Suppressor macrophage (primary cell): ENCODE measurements at places on chromosomes 6 and 20.

DNA sequence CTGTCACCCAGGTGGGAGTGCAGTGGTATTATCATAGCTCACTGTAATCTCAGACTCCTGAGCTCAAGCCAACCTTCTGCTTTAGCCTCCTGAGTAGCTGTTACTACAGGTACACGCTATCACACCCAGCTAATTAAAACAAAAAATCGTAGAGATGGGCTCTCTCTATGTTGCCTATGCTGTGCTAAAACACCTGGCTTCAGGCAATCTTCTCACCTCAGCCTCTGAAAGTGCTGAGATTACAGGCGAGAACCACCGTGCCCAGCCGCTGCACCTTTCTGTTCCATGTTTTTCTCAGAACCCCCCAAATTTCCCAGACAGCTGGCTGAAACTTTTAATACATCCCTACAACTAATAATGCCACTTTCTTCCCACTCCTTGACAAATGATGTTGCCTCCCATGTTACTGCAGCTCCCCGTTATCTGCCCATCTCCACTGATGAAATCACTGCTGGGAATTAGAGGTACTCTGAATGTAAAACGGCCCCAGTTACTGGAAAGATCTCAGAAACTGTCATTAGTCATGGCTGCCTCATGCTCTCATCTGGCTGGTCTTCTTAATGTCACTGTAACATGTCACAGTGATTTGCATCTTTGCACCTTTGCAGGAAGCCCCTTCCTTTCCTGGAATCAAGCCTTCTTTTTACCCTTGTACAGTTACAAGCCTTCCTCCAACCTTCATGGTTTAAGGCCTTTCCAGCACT lies 697.5 kb downstream of the PRKN start:
- DNase-seq: no peak

DNA sequence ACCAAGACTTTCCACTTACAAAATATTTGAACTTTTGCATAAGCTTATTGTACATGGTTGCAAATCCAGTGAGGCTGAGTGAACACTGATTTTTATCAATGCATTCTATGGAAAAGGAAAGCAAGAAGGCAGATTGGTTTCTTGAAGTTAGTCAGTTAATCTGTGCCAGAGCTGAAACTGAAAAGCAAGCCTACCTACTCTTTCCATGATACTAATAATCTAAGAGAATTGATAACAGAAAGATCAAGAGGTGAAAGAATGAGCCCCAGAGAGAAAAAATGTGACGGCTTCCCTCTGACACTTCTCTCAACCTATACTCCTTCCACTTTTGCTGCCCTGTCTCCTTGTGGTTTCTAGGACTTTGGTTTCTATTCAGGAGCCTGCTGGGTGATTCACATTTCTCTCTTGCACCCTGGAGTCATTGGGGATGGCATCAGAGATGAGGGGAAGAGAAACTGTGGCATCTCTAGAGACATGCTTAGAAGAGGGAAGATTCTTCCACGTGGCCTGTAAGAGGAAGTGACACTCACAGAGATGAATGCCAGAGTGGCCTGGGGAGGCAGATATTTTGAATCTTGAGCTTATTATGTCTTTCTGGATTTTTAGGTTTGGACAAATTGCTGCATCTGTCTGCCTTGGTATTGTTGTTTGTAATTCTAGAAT lies 158.6 kb upstream of the RIMS1 start:
- DNase-seq: peak; percentile 1

- DNase-seq: no peak
Measured at GRCh38 chr6:158016571-158017383, 35.1 kb downstream of the SYNJ2 start.

DNA sequence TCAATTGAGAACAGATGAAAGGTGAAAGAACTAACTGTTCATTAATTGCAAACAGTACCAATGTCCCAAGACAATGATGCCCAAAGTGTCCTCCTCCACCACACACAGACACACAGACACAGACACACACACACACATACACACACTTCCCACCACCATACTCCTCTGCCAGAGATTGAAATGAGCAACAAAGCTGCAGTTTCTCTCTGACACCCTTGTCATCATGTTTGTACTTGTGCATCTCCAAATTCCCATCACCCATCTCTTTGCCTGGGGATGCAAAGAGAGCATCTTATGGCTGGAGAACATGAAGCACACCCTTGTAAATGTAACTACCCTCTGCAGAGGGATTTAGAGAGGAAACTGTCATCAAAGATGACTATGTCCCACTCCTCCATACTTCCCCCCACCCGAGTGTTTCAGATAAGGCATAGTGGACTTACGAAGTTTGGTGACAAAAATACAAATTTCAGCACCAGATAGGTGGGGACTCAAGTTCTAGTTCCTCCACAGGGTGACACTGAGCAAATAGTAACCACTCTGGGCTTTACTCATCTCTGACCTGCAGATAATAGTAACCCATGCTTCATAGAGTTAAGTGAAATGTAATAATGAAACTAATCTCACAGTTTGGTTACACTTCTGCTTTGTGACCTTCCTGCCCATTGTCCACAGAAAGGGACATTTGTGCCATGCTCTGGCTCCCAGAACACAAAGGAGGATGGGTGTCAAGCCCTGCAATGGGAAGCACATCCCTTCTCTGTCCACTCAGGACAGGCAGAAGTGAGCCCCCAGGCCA lies 8.7 kb downstream of the MAFB start:
- peak; percentile 30 for DNase-seq

GRCh38 chr6:23964865-23965264 lies 161.2 kb upstream of the NRSN1 start:
- no peak for DNase-seq

GRCh38 chr6:64996301-64996700 lies 710.7 kb downstream of the EYS start:
- DNase-seq: no peak

- DNase-seq: peak; percentile 0
Measured at GRCh38 chr20:1625083-1625690, 5.4 kb upstream of the SIRPB1 start.

GRCh38 chr6:44976677-44977641 lies 351.2 kb upstream of the RUNX2 start:
- DNase-seq: peak; percentile 7

DNA sequence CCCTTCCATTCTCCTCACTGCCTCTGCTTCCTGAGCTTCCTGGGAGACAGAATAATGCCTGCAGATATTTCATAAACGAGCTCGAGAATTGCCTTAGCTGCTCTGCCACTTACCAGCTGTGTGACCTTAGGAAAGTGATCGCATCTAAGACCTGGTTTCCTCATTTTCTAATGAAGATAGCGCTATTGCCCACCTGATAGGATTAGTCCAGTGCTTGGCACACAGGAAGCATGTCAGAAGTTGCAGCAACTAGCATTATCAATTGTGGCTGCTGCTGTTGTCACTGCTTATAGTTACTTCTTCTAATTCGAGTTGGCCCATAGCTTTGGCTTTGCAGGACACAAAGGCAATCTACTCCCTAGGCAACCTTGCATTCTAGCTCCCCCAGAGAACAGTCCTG lies 305.5 kb upstream of the SGK1 start:
- DNase-seq: peak; percentile 62

DNA sequence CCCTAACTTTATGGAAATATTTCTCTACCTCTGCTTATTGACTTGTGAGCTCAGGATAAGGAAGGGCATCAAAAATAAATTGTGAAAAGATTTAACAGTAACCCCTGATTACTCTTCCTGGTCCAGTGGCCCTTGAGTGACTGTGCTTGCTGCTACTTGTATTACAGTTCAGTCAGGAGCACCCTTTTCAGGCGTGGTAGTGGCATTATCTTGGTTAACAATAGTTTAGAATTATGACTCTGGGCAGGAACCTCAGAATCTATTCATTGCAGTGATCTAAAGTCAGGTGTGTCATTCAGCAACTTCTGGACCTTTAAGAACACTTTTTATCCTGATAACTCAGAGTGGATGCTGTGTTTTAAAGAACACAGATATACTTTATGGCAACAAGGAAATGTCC lies 43.4 kb downstream of the FAM135A start:
- no peak for DNase-seq
